CD4-positive, alpha-beta T cell treated with Interleukin-4 for 1 hour (primary cell): ENCODE measurements at places on chromosomes 12 and 14.

GRCh38 chr12:74889073-74889472 lies 320.6 kb downstream of the KCNC2 start:
- DNase-seq: no peak

DNA sequence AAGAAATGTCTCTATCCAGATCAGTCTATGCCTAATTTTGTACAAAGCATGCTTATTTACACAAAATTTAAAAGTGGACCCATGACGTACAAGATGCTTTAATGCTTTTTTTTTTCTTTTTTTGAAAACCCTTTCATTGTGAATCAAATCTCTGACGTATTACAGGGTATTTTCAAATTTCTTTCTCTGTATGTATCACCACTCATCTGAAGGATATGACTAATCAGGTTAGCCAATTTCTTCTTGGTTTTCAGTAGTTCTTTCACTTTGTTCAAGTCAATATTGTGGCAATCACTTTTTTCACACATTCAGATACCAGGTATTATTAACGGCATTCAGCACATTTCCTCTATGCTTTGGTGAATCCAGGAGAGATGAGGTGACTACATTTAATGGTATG lies 685.3 kb downstream of the TRHDE start:
- DNase-seq: no peak

DNA sequence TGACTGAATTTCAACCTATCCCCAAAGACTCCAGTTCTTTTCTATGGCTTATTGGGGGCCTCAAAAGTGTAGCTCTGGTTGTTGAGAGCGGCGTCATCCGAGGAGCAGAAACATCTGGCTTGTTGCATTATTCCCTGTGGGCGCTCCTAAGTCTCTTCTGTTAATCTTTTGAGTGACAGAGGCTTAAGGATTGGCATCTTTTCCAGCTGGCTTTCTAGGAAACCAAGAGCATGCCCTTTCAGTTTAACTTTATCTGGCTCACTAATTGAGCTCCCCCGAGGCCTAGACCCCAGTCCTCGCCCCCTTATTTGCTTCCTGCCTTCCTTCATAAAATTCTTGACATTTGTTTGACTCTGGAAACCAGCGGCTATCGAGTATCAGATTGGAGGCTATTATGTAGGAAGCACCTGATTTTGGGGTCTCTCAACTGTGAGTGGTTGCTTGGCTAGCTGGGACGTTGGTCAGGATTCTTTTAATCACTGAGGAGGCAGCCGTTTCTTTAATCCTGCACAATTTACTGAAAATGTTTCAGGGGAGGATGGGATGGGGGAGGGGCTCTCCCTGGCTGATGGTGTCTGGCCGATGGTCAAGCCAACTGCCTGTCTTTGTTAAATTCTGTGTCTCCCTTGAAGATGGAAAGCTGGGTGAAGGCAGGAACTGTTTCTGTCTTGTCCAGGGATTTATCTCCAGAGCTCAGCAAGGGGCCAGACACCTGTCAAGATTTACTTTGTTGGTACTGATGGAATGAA lies 3.1 kb downstream of the SMOC1 start:
- no peak for DNase-seq

GRCh38 chr14:68230950-68231717 lies 411.6 kb downstream of the RAD51B start:
- no peak for DNase-seq

- DNase-seq: no peak
Measured at GRCh38 chr12:127393465-127393864, 873.5 kb upstream of the TMEM132C start.

DNA sequence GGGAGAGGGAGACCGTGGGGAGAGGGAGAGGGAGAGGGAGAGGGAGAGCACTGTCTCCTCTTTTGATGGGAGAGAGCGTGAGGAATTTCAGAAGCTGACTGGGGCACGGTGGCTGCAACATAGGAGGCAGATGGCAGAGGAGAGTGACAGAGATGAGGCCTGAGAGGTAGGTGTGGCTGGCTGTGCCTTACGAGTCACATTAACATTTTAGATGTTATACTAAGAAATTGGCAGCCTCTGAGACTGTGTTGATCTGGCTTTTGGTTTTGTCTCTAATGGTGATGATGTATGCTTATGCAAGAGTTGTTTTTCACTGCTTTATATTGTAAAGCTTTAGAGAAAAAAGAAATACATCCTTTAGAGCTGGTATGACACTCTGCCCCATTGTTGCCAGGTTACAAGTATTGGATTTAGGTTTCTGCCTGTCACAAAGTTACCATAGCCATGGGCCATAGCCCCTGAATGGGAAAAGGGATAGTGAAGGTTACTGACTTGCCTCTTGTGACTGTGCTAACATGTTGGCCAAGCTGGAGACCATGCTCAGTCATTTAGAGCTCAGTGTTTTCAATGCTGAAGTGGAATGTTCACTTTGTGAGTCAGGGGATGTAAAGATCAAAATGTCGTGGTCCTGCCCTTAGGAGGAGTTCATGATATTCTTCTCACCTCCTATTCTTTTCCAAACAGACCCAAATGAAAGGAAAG lies 186.2 kb downstream of the SYNE2 start:
- DNase-seq: no peak
